Smooth muscle cell of the umbilical artery (primary cell): ENCODE measurements at places on chromosomes 7 and 10. TPM values are rescaled to one million over a fixed set of nuclear protein-coding genes. Genes with fewer than 3 reads are reported as not detected.

C7orf57 gene
- not detected in 2 replicates for total RNA-seq

NEUROG3 gene
- not detected in 2 replicates for total RNA-seq

GTPBP4 gene
- 35.6 and 74.2 TPM in 2 replicates for total RNA-seq

TEX47 gene
- not detected in 2 replicates for total RNA-seq

CTAGE15 gene
- not detected in 2 replicates for total RNA-seq

CTAGE4 gene
- total RNA-seq = not detected in 2 replicates

PCLO gene
- total RNA-seq = 0.59 and 3.0 TPM in 2 replicates

LIPJ gene
- not detected in 2 replicates for total RNA-seq

ZNF398 gene
- 6.8 and 9.4 TPM in 2 replicates for total RNA-seq

FAM241B gene
- 0.89 and 1.3 TPM in 2 replicates for total RNA-seq

PRF1 gene
- total RNA-seq = not detected in 2 replicates

ALOX5 gene
- total RNA-seq = not detected in 2 replicates

SOSTDC1 gene
- total RNA-seq = under 0.01 and 0.05 TPM in 2 replicates

PTPRN2 gene
- total RNA-seq = under 0.01 and 0.05 TPM in 2 replicates

PTF1A gene
- not detected in 2 replicates for total RNA-seq

GPR37 gene
- 0.23 and 0.30 TPM in 2 replicates for total RNA-seq

GPRIN2 gene
- total RNA-seq = not detected in 2 replicates

OR6V1 gene
- not detected in 2 replicates for total RNA-seq

FAM237B gene
- total RNA-seq = 0.05 TPM in 1 of 2 replicates, not detected in the other

DCLRE1A gene
- total RNA-seq = 4.2 and 6.3 TPM in 2 replicates

MNX1 gene
- total RNA-seq = not detected in 2 replicates

EN2 gene
- total RNA-seq = under 0.01 TPM in 1 of 2 replicates, not detected in the other

SFTPA1 gene
- not detected in 2 replicates for total RNA-seq

FAM13C gene
- total RNA-seq = 0.59 and 1.2 TPM in 2 replicates

MCM10 gene
- total RNA-seq = 0.89 and 7.2 TPM in 2 replicates

CYP3A5 gene
- total RNA-seq = 0.18 and 0.30 TPM in 2 replicates

CTBP2 gene
- 60.3 and 105 TPM in 2 replicates for total RNA-seq

AMPH gene
- total RNA-seq = 1.4 and 2.4 TPM in 2 replicates

NUP42 gene
- 28.2 and 29.4 TPM in 2 replicates for total RNA-seq

FAM25A gene
- not detected in 2 replicates for total RNA-seq

FRAT2 gene
- total RNA-seq = 2.4 and 2.7 TPM in 2 replicates

CFAP69 gene
- 5.0 and 5.3 TPM in 2 replicates for total RNA-seq

GARIN1A gene
- total RNA-seq = 0.89 and 1.5 TPM in 2 replicates

ARMS2 gene
- not detected in 2 replicates for total RNA-seq

PROSER2 gene
- 0.92 and 1.8 TPM in 2 replicates for total RNA-seq

DNAJC12 gene
- 5.1 and 13.1 TPM in 2 replicates for total RNA-seq

NXPH1 gene
- total RNA-seq = not detected in 2 replicates

LRRC61 gene
- 1.8 and 2.2 TPM in 2 replicates for total RNA-seq
